ENCODE measurements at places on chromosomes 7 and 10.
A peak's percentile ranks its signal among the peaks of the same experiment; 100 is the strongest.

DNA sequence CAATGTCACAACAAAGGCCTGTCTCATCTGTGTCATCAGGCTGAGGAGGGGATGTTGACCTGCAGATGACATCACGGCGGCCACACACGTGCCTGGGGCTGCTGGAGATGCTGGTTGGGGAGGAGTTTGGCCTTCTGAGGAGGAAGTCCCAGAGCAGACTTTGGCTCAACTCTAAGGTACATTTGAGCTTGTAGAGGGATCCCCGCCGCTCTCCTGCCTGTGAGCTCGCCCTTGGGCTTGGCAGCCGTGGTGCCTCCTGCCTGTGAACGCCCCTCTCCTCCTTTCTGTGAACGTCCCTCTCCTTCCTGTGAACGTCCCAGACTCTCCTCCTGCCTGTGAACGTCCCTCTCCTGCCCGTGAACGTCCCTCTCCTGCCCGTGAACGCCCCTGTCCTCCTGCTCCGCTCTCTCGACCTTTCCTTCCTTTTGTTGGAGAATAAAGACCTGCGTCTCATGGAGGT is 176.4 kb downstream of the DNAJB6 start:
- DNase-seq = no peak

GRCh38 chr7:85685901-85686300 is 499.0 kb upstream of the SEMA3D start:
- no peak for DNase-seq

DNA sequence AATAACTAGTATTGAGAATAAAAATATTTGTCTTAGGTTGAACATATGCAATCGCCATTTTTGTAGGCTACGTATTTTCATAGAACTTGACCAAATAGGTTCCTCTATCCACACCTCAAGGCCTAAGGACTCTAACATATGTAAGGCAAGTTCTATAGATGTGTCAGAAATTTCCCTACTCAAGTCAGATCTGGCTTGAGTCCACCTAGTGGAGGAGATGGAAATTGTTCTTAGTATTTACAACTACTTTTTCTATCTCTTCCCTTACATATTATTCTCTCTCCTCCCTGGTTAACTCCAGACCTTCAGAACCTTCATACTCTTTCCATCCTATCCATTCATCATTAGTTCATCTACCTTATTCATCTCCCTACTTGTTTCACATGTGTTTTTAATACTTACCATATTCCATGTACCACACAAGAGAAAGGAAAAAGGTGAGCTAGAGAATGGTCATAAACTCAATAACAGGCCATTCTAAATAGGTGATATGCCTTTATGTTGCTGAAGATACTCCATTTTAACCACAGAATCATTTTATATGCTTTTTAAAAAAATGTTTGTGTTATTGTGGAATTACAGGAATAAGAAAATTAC is 174.5 kb upstream of the HDAC9 start:
- DNase-seq = no peak

- DNase-seq = no peak
Measured at GRCh38 chr7:77811516-77812289, 13.1 kb downstream of the PHTF2 start.

GRCh38 chr10:78021201-78021600 is 8.1 kb downstream of the POLR3A start:
- no peak for DNase-seq

DNA sequence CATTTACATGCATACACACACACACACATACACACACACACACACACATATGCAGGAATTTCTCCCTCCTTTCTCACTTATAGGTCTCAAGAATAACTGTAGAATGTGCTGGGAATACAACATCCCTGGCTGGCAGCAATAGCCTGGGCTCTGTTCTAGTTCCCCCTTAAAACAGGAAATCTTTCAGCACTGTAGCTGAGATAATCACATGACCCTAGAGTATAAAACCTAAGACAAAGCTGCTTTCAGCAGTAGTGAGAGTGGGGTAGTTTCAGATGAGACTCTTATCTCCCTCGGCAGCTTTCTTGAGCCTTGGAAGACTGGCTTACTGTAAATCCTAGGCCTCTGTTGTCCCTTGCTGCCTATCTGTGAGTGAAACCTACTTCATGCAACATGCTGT is 137.4 kb upstream of the AKR1E2 start:
- DNase-seq = no peak

DNA sequence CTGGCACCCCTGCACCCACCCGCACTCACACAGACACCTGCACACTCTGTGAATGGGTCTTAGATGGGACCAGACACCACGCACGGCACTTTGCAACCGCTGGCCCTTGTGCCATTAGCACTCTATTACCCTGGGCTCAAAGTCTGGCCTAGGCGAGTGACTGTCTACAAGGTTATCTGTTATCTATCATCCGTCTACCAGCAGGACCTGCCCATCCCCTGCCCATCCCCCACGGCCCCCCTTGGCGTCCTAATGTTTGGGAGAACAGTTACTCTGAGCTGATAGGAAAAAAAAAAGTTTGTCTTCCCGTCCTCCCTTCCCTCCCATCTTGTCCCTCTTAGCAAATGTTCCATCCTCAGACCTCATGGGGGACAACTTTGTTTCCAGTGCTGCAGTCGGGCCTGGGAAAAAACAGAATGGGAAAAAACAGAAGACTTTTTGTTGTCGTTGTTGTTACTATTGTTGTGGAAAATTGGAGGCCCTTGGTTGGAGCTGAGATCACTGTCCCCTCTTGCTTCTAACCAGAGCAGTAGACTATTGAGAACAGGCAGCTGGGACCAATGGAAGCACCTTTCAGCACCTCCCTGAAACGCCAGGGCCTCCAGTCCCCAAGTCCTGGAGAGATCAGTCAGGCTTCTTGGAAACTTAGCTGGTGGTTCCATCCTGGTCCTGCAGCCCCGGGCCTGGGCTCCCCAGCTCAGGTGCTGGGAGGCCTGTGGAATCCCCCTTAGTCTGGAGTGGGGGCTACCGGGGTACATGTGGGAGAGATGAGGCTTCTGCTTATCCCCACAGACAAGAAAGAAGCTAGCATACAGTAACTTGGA is 12.2 kb downstream of the UNCX start:
- no peak for DNase-seq

DNA sequence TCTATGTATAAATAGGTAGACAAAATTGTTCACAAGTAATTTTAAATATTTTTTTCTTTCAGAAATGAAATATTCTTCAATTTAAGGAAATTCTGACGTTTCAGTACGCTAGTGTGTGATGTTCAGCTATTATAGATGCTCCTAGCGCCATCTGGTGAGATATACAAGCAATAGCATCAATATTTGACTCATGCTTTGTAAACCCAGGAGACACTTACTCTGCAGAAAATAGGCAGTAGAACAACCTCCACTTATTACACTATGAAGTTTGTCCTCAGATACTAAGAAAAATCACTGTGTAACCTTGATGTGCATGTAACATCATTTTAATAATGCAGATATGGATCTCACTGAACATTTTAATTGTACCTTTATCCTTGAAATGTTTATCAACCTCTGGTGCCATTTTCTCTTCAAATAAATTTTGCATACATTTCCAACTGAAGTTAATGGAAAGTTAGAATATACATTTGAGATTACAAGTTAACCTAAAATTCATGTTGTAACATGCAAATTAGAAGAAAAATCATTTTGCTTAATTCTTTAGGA is 151.5 kb upstream of the FAM3C start:
- no peak for DNase-seq

- DNase-seq = peak; percentile 85
Measured at GRCh38 chr10:133258818-133259601, 17.7 kb downstream of the ADAM8 start.

DNA sequence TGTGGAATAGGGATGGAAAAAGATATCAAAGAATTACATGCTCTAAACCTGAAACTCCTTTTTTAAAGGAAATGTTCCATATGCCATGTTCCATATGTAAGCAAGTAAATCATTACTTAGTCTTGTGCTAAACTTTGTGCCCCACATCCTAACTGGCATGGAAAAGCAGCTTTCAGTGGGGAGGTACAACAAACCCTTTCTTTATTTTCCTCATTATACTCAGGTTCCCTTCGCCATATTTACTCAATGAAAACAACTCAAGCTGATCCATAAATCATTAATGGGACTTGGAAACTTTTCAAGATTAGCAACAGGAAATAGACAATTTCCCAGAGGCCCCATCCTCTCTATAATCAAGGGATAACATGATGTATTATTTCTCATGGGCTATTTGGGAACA is 56.0 kb downstream of the GSAP start:
- no peak for DNase-seq

- DNase-seq = no peak
Measured at GRCh38 chr7:80843018-80843677, 75.7 kb downstream of the SEMA3C start.

GRCh38 chr7:67610897-67611296 is 614.3 kb downstream of the TYW1 start:
- no peak for DNase-seq

DNA sequence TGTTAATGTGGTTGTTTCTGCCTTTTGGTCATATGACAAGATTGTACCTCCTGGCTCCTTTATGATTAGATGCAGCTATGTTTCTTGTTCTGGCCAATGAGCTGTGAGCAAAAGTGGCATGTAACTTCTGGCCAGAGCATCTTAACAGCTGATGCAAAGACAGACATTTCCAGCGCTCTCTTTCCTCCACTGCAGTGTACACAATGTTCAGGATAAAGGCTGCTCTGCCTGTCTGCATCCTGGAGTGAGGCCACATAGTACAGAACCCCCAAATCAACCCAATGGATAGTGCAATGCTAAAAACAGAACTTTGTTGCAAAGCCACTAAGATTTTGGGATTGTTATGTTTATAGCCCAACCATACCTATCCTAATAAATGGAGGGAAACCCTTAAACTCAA is 17.9 kb downstream of the EPC1 start:
- no peak for DNase-seq

DNA sequence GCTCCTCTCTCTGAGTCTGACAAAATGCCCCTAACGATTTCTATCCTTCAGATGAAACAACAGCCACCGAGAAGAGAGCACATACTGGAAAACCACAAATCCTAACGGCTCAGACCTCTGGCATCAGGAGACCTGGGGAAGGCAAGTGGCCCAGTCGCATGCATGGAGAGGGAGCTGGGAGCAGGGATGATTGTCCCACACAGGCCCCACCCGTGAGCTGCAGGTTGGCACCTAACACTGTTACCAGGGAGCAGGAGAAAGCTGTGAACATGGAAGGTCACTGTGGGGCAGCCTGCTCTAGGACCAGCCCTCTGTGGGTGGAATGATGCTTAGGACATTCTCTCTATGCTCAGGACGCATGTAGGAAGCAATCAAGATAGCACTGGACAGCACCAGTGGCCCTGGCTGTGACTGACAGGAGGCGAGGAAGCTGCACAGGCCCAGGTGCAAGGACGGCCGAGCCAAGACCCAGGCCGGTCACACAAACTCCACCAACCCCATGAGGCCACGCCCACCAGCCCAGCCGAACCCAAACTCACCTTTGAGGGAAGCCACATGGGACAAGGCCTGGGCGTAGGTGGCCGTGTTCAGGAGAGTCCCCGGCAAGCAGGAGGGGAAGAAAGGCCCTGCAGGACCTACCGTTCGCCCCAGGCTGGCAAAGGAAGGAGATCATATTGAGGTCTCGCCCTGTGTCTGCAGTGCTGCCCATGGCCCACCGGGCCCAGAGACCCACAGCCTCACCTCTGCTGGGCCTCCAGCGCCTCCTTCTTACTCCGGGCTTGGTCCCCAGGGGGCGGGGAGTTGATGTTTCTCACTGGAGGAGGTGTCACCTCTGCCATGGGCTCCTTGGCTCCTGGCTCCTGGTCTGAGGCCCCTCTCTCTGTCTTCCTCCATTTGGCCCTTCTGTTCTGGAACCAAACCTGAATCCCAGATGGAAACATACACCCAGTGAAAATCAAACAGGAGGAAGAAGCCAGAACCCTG is 9.7 kb downstream of the DRGX start:
- no peak for DNase-seq

DNA sequence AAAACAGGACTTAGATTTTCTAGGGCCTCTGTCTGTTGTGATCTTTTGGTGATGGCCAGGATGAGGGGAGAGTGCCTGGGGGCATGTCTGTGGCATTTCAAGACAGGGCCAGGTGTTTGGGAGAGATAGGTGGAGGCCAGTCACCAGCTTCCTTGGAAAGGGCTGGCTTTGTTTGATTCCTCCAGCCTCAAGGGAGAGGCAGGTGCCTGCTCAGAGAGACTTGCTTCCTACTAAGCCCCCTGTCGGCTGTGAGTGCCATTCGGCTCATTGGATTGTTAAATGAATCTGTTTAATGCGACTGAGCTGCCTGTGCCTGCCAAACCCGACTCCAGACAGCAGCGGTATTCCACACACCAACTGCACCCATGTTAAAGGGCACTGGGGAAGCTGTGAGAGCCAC is 304.1 kb upstream of the COBL start:
- DNase-seq = no peak

DNA sequence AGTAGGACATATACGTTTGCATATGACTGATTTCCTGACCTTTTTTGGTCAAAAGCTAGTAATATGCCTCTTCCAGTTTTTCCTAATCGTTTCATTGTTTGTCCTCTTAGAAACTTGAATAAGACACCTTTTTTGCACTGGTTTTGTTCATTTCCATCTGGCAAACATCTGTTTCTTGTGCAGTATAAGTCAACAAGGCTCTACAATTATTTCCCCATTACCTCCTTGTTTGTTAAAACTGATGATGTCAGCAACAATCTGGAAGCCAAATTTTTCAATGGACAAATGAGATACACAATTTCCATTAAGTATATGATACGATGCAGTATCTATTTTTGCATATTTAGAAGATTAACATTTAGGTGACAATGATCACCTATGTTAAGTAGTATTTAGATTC is 148.8 kb downstream of the NRBF2 start:
- no peak for DNase-seq

- DNase-seq = no peak
Measured at GRCh38 chr10:99815621-99816020, 33.2 kb downstream of the ABCC2 start.

DNA sequence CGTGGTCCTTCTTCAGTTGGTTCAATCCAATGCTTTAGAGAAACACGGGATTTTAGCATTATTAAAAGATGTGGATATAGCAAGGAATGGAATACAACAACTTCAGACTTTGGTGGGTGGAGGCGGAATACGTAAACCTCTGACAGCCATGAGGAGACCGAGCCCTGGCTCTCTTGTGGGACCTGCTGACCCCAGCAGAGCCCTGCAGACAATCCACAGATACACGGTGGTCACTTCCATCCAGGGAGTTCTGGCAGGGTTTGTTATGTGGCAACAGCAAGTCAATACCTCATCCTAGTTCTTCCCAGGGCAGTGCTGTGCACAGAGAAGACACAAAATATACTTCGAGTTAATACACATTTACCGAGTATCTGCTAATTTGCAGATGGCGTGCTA is 118.5 kb upstream of the DIP2C start:
- DNase-seq = no peak

- DNase-seq = no peak
Measured at GRCh38 chr10:130844310-130844709, 467.2 kb downstream of the TCERG1L start.

- no peak for DNase-seq
Measured at GRCh38 chr10:132407243-132407746, 10.3 kb downstream of the PWWP2B start.

GRCh38 chr10:8104005-8104404 is 49.5 kb downstream of the GATA3 start:
- no peak for DNase-seq
